ENCODE measurements at places on chromosomes 7 and 10.
A peak's percentile ranks its signal among the peaks of the same experiment; 100 is the strongest.

- peak; percentile 68 for DNase-seq
Measured at GRCh38 chr10:77350711-77351119, 286.9 kb downstream of the KCNMA1 start.

DNA sequence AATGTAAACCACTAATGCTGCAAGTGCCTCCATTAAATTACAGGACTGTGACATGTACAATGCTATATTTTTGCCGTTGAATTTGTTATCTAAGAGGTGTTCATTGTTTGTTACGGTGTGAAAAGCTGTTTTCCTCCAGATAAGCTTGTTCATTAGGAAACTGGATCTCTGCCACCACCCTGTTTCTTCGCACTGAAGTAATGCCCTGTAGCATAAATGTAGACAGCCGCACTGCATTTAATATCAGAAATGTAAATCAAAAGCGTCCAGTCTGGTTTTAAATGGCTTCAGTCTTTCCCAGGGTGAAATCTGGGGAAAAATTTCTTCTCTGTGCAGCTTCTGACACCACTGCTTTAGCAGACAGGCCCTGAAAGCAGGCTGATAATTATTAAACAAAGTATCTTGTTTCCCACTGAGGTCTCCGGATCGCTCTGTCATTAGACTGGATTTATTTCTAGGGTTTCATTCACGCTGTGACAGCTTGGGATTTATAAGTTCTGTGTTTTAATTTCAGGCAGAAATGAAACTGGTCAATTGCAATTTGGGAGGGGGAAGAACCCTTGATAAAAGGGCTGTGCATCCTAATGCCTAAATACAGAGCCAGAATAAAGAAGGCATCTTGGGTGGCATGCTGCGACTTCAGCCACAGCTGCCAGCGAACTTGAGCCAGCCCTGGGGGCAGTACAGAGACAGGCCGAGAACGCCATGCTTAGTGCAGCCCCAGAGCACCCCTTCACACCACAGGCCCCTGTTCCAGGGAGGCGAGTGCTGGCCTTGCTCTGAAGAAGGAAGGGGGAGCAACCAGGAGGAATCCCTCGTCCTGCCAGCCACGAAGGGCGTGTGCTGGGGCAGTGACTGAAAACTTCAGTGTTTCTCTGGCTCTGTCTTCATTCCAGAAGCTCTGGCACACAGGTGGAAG is 547.7 kb upstream of the GALNT17 start:
- DNase-seq = no peak

GRCh38 chr10:83765731-83766130 is 373.6 kb upstream of the GHITM start:
- no peak for DNase-seq

- no peak for DNase-seq
Measured at GRCh38 chr7:124462249-124462648, 303.3 kb downstream of the GPR37 start.

GRCh38 chr10:89942217-89942616 is 240.8 kb downstream of the KIF20B start:
- DNase-seq = no peak

GRCh38 chr7:28408105-28408959 is 4.0 kb upstream of the CREB5 start:
- peak; percentile 60 for DNase-seq

- no peak for DNase-seq
Measured at GRCh38 chr10:121237718-121238117, 360.5 kb downstream of the FGFR2 start.

DNA sequence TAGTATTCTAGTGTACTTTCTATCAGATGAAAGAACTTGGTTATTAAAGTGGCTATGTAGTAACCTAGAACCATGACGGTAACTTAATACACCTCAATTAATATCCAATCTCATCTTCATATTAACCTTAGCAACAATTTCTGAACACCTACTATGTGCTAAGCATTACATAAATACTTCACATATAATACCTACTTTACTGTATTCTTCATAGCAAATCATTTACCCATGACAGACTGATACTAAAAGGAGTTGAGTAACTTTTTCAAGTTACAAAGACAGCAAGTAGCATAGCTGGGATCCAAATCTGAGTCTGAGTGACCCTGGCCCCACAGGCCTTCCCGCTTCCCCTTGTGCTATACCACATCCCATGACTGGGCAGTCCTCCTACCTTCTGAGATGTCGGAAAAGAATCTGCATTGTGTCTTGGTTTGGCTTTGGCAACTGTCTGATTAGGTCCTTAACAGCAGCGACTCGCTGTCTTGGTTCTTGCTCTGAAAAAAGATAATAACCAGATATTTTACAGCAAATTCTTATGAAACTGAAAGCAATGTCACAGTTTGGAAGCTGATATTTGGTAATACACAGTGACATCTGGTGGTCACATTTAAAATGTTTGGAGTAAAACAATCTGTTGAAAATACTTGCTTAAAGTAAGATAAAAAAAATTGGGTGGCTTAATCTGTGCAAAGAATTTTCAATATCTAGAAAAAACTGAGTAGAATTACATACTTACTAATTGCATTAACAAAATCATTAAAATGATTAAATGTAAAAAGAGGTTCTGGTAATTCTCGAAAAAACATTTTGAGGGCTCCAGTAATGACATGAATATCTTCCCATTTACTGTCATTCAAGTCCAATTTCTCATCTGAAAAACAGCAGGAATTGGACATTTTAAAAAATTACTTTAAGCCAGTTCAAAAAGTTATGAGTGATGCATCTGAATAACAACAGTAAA is 120.1 kb downstream of the ARHGAP12 start:
- peak; percentile 17 for DNase-seq

Measured in right cardiac atrium (tissue), 5 donors.